ENCODE measurements at places on chromosomes 4 and X.

DNA sequence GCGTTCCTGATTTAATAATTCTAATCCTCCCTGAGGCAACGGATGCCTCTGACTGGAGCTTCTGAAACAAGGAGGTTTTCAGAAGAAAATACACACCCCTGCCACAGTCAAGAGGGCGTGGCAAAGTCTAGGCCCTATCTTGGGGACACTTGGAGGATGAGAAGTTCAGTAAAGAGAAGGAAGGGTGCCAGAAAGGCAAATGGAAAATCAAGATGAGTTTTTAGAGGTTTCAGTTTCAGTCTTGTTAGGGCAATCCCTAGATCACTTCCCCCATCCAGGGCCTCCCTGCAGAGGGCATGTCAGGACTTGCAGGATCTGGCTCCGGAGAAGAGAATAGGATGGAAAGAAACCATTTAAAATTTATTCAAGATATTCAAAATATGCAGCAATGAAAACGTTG, 28.5 kb upstream of the FGF2 start:
- DNase-seq, result peak; percentile 61

DNA sequence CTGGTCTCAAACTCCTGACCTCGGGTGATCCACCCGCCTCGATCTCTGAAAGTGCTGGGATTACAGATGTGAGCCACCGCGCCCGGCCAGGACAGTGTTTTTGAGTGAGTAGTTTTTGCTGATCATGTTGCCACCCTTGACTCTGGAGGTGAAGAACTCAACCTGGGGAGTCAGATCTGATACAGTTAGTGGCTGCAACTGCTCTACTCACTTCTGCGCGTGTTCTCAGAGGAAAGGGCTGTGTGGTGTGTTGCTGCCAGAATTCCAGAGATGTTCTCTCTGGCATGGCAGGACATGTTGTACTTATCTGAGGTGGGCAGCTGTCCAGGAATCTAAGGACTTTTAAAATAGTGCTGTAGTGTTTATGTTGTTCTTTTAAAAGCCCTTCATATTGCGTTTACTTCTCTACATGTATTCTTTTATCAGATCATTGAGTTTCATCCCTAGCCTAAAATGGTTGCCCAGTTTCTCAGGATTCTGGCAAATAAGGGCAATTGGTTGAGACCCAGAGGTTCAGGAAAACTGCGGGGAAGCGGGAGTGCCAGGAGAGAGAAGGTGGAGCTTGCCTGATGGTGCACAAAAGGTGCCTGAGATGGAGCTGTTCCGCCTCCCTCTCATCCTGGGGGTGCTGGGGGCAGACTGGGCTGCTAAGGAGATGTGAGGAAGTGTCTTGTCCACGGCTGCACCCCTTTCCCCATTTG, 97.7 kb downstream of the ARHGAP10 start:
- DNase-seq, result no peak

- no peak for DNase-seq
Observed at GRCh38 chrX:41133551-41133950, 48.3 kb downstream of the USP9X start.

GRCh38 chr4:74794382-74795010, at the start of gene BTC:
Gene BTC, minus strand, starts transcription at chr4:74794523. Its CDS starts 198 bp downstream, at chr4:74794325.
- no peak for DNase-seq

DNA sequence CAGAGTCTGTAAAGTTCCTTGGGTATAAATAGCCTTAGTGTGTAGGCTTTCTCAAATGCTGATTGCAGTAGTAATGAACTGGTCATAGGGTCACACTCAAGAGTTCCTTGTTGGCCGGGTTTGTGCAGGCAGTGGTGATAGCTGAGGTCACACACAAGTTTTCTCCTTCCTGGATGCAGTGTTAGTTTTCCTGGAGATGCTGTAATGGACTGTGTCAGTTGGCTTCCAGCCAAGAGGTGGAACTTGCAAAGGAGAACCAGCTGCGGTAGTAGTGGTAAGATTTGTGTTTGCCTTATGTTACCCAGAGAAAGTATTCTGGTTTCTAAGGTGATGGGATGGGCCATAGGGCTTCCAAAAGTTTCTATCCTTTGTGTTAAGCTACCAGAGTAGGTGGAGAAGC, 409.8 kb upstream of the FRG1 start:
- DNase-seq, result no peak

GRCh38 chr4:78880874-78881492, 58.3 kb downstream of the PAQR3 start:
- peak; percentile 27 for DNase-seq

DNA sequence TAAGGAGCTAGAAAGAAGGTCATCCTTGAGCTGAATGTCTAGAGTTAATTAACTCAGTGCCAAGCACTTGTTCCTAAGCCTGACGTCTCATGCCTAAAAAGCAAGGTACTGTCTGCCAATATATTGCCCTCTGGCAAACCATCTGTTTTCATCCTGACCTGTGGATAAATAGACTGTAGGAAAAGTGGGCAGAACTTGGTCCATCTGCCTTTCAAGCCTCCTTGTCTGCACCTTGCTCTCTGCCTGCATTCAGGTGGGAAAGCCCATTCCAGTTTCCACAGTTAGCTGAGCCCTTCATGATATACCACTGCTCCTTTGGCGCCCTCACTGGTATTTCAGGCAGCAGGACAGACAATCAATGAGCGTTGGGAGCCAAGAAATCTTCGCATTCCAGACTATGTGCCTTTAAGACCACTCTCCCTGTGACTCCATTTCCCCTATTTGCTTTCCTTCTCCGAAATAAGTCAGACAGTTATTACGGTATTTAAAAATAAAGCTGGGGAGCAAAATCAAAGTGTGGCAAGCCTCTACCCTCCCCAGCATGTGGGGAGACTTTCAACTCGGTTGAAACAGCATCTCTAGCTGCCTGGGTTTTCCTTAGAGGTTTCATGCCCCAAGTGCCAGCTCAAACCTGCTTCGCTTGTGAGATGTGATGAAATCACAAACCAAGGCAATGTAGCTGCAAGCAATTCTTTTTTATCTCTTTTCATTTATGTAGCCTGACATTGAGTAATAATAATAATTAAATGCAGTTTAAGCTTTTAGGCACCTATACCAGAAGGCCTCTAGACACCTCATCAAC, 2.5 kb upstream of the CCDC149 start:
- no peak for DNase-seq

DNA sequence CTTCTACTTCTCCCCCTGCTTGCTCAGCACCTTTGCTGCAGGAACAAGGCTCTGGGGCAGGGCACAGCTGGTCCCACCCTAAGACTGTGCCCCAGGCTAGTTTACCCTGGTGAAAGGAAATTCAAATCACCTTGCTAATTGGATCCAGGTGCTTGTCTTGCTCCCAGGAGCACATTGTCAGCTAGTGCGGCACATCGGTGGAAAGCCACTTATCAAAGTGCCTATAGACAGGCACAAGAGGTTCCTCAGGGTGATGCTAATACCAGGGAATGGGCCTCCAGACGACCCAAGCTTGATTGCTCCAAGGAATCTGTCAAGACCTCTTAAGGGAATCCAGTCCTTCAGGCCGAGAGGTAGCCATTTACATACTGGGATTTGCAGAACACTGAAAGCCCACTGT, 64.5 kb upstream of the PRPS1 start:
- DNase-seq, result no peak

DNA sequence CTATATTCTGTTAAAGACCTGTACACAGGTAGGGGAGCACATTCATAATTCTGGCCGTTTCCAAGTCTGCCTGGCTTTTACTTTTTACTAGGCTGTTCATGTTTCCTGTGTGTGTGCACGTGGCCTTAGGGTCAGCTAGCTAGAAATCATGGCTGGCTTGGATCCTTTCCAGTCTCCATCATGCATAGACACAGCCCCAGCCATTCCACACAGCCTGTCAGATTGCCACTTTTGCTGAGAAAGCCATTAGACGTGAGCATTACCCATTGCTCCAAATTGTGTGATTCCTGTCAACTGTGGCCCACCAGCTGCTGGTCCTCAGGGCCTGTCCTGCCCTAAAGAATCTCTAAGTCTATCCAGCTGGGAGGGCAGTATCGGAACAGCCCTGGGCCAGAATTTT, 11.4 kb upstream of the SORCS2 start:
- no peak for DNase-seq

- DNase-seq, result peak; percentile 55
Observed at GRCh38 chr4:183831683-183832082, 73.4 kb upstream of the STOX2 start.

- DNase-seq, result no peak
Observed at GRCh38 chr4:119833611-119834010, 205.0 kb upstream of the PDE5A start.

DNA sequence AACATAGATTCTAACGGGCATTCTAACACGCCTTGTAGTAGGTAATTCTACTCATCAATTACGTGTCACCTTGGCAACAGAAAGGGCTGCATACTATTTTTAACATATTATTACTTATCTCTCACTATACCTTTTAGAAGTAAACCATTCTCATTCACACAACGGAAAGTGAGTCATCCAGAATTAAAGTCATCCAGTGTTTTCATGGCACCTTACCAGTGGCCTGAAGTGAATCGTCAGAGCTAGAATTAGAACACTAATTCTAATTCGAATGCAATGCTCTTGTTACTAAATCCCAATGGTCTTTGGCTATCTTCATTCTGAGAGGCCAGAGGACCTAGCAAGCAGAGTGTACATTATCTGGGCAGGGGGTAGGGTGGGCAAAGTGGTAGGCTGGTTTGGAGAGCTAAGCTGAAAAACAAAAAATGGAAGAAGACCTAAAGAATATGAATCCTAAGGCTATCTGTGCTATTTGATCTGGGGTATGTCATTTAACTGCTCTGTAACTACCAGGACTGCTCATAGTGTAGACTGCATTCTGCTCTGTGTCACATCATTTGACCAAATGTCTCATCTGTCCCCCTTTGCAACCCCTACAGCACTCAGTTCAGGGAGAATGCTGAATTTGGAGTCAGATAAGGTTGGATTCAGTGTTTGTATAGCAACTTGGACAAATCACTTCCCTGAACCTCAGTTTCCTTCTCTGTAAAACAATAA, 96.5 kb downstream of the HDAC8 start:
- DNase-seq, result no peak

DNA sequence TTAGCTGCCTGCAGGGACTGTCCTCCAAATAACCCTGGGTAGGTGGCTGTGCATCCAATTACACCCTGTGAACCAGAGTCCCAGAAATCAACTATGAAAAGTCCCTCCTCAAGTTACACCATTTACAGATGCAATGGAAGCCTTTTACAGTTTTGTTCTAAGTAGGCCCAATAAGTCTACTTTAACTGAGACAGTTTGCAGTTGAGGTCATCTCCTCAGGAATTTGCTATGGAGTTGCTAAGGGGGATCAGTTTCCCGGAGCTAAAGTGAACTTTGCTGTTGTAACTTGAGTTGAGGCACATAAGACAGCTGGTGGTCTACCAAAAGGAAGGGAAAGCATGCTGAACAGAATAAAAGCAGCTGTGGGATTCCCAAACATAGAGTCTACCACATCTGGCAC, 121.6 kb upstream of the STK26 start:
- DNase-seq, result no peak

- DNase-seq, result no peak
Observed at GRCh38 chrX:29666366-29666765, 549.0 kb upstream of the MAGEB2 start.

DNA sequence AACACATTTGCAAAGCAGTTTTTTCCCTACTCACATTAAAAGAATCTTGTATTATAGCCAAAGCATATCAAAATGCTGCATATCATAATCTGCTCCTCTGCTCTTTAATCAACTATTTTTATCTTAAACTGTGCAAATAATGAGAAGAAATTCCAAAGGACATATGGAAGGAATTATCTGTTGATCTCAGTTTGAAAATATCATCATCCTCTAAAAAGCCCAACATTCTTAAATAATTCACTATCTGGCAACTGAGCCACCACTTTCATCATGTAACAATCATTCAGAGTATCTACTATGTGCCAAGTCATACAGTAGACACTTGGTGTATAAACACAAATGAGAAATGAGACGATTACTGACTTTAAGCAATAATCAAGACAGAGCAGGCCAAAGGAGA, 63.0 kb downstream of the PRSS12 start:
- no peak for DNase-seq

DNA sequence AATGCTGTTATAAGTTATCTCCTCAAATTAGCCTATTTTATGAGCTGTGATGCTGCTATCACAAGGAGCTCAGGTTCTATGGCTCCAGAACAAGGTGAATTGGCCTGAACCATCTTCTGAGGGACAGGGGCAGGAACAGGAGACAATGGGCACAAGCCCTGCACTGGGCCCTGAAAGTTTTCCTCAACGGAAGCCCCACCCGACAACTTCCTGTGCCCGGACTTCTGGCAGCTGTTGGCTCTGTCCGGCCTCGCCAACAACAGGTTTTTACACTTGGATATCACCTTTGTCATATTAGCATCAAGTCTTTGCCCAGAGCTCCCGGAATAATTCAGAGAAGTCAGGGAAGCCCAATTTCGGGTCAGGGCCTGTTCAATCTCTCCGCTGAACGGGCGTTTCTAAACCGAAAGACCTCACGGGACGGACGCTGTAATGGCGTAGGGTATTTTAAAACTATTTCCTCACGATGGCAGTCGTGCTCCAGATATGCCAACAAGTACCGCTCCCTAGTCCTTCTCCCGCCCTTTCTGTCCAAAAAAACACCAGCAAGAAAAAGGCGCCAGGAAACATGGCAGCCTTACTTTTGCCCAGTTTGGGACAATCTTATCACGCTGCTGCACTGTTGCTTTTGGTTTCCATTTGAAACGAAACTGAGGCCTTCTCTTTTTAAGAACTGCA, 201.0 kb upstream of the STK26 start:
- no peak for DNase-seq

DNA sequence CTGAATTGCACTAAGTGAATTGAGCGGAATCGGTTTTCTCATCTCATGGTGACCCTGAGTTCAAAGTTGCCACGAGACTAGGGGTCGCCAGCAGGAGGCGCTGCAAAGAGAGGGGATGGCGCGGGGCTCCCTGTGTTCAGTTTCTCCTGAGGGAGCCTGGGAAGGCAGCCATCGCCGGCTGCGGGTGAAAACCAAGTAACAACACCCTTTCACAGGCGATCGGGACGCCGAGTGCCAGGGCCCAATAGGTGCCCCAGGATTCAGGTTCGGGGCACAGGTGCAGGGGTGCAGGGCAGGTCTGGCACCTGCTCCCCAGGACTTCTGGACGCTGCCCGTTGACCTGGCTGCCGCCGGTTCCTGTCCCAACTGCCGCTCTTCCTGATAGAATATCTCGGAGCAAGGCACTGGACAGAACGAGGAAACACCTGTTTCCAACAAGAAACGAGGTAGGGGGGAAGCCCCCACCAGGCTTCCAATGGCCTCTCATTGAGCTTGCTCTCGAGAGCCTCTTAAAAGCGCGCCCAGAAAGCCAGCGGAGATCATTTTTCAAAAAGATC, 1.1 kb upstream of the FGF16 start:
- no peak for DNase-seq

- DNase-seq, result no peak
Observed at GRCh38 chrX:150833454-150834056, 64.9 kb downstream of the CD99L2 start.

GRCh38 chrX:39019056-39019455, 217.8 kb downstream of the MID1IP1 start:
- no peak for DNase-seq

DNA sequence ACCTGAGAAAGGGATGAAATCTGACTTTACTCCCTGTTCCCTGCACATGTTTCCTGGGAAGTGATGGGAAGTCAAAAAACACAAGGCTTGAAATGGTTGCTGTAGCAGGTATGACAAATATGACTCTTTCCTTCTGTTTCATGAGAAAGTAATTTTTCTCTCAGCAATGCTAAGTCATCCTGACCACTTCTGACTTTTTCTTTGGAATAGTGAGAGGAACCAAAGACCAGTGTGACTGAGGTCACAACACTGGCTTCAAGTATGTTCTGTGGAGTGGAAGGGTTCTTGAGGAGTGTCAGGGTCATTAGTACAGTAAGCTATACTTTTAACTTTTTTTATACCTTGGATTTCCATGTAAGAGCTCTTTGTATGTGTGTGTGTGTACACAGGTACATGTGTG, 225.3 kb downstream of the PPP3CA start:
- no peak for DNase-seq

- DNase-seq, result peak; percentile 89
Observed at GRCh38 chr4:83124111-83124780, 9.7 kb upstream of the PLAC8 start.

All from KBM-7 (cell line).